ENCODE measurements at places on chromosomes 6 and 20.
A peak's percentile ranks its signal among the peaks of the same experiment; 100 is the strongest.

DNA sequence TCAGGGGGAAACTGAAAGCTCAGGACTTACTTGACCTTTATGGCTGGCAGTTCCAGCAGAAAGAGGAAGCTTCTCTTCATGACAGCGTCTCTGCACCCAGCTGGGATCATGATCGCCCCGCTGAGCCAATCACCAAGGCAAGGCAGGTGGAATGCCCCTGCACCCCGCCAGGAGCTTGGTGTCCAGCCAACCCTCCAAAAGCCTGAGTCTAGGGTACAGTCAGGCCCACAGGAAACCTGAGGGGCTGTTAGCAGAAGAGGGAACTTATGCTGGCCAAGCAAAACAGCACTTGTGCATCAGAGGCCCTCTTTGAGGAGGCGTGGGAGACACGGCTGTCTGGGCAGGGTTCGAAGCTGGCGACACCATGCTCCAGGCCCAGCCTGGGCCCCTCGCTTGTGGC lies 188.3 kb upstream of the GMDS start:
- DNase-seq, result no peak

- DNase-seq, result peak; percentile 58
Observed at GRCh38 chr6:13331516-13332348, 3.4 kb upstream of the TBC1D7 start.

- DNase-seq, result peak; percentile 44
Observed at GRCh38 chr6:99467509-99468106, 42.5 kb upstream of the PNISR start.

GRCh38 chr20:19411811-19412210 lies 199.4 kb downstream of the SLC24A3 start:
- no peak for DNase-seq

GRCh38 chr6:53244399-53244931 lies 95.8 kb upstream of the GCM1 start:
- DNase-seq, result no peak

DNA sequence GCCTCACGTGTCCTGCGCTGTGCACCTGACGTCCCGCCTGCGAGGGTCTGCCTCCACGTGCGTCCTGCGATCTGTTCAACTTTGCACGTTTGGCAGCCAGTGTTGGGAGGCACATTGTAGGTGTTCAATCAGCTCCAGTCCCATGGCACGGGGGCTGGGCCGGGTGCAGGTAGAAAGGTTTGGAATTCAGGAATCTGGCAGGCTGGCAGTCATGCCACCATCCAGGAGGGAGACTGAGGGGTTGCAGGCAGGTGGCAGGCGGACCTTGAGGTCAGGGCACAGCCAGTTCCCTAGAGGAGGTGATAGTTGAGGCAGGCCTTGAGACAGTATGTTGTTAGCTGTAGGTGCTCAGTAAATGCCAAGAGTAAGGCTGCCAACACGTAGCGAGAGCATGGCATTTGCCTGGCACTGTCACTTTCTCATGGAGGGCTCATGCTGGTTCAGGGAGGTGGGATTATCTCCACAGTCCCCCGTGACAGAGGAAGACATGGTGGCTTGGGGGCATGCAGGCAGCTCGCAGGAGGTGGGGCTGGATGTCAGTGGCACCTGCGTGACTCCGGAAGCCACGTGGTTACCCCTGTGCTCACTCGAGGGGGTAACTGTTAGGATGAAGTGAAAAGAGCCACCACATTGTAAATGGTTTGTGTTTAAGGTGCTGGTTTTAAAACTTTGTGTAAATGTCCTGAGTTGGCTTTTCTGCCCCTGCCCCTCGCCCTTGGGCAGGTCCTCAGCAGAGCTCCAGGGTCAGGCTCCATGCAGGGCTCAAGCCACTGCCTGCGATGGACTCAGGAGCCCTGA lies 111.8 kb upstream of the FRMD1 start:
- no peak for DNase-seq

GRCh38 chr20:9149087-9149486 lies 80.2 kb downstream of the PLCB4 start:
- DNase-seq, result no peak

GRCh38 chr6:6701864-6702263 lies 113.3 kb downstream of the LY86 start:
- DNase-seq, result no peak

- DNase-seq, result no peak
Observed at GRCh38 chr6:105485456-105485855, 82.6 kb upstream of the PREP start.

DNA sequence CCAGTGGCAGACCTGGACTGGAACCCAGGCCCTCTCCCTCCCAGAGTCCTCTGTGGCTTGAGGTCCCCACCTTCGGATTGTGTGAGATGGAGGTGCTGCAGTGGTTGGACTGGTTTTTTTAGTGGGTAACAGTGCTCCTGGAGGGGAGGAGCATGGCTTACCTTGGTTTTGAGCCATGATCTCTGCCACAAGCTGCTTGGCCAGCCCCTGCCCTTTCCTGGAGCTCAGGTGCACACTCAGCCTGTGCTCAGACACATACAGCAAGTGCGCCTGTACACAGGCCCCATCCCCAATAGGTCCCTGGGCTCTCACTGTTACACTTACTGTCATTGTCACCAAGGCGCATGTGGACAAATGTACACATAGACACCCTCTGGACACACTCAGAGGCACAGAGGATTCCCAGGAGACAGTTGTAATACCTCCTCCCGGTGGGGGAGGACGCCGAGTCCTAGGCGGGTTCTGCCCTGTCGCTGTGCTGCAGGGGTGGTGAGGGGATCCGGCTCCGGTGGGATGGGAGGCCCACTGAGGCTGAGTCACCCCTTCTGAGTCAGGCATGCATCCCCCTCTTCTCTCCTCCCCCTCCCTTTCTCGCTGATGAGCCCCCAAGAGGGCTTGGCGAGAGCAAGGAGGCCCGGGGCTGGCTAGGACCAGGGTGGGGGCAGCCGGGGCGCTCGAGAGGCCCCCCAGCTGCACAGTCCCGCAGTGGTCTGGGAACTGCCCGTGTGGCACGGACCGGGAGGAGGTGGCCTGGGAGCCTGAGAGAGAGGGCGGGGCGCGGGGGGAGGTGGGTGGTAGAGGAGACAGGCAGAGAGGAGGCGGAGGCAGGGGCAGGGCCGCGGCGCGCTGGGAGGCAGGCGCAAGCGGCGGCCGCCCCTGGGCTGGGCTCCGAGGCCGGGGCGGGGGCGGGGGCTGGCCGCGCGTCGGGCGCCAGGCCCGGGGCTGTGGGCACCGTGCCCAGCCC lies 522 bp upstream of the EPB41L1 start:
- peak; percentile 6 for DNase-seq

GRCh38 chr6:98787435-98787834 lies 46.9 kb upstream of the POU3F2 start:
- no peak for DNase-seq

DNA sequence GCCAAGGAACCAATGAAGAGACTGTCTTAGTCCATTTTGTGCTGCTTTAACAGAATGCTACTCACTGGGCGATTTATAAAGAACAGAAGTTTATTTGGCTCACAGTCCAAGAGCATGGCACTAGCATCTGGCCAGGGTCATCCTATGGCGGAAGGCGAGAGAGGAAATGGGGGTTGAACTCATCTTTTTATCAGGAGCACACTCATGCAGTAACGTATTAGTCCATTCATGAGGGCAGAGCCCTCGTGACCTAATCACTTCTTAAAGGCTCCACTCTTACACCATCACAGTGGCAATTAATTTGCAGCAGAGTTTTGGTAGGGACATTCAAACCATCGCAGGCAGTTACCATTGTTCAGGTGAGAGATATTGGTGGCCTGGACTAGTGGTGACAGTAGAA lies 8.5 kb downstream of the ARFGEF2 start:
- DNase-seq, result no peak

DNA sequence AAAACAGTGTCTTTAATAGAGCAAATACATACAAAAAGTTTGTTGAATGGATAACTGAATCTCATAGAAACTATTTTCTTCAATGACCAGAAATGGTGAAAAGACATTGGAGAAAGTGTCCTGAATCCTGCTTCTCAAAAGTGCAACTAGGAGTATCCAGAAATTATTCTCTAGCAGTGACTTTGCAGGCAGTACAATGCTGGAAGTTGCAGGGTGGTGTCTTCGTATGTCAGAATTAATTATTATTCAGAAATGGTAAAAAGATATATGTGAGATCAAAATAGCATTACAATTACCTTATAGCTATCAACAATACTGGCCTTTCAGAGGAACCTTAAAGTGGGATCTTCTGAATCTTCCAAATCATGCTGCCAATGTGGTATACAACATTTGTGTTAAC lies 10.0 kb downstream of the FRK start:
- DNase-seq, result no peak

GRCh38 chr6:72182337-72183246 lies 296.2 kb downstream of the RIMS1 start:
- DNase-seq, result no peak

- no peak for DNase-seq
Observed at GRCh38 chr6:17057322-17057721, 44.5 kb upstream of the STMND1 start.

DNA sequence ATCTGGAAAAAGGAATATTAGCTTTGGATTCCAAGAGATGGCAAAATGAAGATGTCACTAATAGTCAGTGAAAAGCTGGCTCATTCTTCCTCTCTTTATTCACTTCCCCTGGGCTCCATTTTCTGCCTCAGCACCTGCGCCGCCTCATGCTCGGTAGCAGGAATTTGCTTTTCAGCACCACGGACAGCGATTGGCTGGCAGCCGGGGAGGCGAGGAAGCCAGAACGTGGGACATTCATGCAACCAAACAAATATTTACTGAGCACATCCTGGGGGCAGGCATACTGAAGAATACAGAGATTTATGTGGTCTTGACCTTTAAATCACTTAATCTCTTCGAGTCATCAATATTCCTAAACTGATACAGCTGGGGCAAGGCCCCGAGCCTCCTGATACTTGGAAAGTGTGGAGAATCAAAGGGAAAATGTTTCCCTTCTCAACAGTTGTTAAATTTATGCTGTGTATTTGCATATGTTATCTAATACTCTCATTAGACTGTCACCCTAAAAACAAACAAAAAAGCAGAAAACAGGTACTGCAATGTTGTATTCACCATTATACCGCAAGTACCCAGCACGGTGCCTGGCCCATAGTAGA lies 12.1 kb upstream of the PDYN start:
- peak; percentile 46 for DNase-seq

DNA sequence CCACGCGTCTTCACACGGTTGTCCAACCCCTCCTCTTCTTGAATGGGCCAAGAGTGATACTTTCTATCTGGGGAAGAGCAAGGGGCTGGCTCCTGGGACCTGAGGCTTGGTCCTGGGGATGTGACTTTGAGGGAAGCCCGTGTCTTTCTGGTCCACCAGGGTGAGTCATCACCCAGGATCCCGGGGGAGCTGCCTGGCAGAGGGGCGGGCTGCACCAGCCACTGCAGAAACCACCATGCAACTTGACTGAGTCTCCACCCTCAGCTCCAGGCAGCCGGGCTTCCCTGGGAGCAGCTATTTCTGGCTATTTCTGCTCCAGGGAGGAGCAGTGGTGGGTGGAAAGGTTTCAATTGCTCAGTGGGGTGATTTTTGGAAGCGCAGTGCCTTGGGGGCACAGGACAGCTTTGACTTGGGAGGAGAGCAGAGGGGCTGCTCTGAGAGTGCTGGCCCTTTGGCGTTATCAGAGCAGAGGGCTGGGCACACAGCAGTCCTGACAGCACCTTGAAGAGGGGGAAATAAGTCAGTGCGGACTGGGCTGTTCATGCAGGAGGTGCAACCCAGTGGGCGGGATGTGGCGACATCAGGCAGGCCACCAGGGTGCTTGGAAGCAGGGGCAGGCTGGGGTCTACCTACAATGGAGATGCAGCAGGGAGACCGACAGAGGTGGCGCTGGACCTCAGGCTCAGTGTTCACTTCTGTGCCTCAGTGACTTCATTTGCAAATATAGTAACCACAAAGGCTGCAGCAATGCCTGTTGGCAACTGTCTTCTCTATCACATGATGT lies 45.1 kb upstream of the FAM83D start:
- no peak for DNase-seq

- no peak for DNase-seq
Observed at GRCh38 chr20:57429580-57430200, 38.5 kb downstream of the RBM38 start.

DNA sequence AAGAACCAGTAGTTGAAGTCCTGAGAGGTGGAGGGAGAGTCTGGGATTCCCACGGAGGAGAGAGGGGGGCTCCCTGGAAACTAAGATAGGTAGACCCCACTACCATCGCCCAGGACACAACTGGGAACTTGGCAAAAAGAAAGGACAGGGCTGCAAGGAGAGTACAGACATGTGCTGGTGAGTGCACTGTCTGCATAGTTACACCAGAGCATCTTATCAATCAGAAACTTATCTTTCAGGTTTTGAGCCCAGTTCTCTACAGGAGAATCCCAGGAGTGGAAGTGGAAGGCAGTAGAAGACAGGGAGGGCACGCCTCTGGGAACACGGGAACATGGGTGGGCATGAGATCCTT lies 12.2 kb downstream of the NFKBIL1 start:
- DNase-seq, result no peak

DNA sequence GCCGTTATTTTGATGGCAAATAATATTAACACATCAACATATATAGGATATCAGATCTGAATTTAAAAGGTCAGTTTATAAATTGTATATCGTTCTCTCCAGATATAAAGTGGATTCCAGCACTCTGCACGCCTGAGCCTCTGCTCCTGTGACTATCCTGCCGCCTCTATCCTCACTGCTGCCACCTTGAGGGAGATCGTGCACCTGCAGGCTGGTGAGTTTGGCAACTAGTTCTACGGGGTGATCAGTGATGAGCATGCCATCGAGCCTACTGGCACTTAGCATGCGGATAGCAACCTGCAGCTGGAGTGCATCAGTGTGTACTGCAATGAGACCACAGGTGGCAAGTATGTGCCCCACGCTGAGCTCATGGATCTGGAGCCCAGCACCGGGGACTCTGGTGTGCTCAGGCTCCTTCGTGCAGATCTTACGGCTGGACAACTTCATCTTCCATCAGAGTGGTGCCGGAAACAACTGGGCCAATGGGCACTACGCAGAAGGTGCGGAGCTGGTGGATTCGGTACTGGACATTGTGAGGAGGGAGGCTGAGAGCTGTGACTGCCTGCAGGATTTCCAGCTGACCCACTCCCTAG lies 84.9 kb downstream of the FBXO5 start:
- DNase-seq, result peak; percentile 59

GRCh38 chr6:79111549-79111948 lies 33.5 kb upstream of the PHIP start:
- DNase-seq, result no peak

GRCh38 chr20:44788706-44789456 lies 21.5 kb downstream of the RIMS4 start:
- no peak for DNase-seq

DNA sequence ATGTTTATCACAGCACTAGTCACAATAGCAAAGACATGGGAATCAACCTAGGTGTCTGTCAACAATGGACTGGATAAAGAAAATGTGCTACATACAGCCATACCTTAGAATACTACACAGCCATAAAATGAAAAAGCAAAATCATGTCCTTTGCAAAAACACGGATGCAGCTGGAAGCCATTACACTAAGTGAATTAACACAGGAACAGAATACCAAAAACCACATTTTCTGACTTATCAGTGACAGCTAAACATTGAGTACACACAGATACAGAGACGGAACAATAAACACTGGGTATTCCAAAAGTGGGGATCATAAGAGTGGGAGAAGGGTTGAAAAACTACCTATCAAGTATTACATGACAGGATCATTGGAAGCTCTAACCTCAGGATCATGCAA lies 43.3 kb upstream of the DST start:
- DNase-seq, result no peak

Data from CD4-positive, alpha-beta T cell treated with Interleukin-10 for 1 hour (primary cell).